ENCODE measurements at places on chromosomes 6 and 20.

GRCh38 chr20:44911264-44911921 is 1.5 kb downstream of the PABPC1L start:
- peak; percentile 19 for DNase-seq

DNA sequence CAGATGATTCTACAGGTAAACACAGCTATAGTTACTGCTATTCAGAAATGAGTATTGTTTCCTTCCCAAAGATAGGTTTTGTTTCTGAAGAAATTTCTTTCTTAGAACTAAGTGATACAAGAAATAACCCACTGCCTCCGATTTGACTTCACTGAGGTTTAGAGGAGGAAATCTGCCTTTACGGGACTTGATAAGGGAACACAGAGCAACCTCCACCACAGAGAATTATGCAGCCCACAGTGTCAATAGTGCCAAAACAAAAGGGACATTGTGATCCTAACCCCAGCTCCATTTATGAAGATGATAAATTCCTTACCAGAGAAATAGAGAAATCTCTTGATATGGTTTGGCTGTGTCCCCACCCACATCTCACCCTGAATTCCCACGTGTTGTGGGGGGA is 164.6 kb downstream of the ZNF217 start:
- no peak for DNase-seq

DNA sequence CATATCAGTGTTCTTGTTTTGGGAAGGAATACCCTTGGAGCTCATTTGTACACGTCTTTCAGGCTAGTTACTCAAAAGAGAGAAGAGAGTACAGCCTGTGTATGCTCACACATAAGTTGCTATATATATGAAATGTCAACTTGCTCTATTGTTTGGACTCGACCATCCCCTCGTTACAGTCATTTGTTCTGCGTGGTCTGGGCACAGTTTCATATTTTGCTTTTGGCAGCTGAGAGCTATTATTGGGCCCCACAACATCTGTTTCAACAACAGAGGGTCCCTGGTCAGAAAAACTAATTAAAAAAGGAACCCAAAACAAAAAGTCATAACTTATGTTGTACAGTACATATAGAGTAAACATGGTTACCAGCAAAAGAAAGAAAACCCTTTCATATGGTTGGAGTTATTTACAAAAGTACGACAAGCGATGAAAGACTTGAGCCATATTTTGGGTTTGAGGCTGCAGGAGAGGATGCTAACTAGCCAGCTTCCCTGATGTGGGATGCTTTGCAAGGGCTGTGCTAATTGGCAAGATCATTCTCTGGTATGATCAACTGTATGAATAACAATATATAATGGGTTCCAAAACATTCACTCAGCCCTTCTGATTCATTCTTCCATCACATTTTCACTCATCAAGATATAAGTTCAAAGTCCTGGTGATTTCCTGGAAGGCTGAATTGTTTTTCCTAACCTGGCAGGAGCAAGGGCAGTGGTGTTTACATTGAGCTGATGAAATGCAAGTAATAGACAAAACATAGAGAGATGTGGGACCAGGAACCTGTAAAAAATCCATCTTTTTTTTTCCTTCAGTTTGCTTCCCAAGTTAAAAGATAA is 137.9 kb downstream of the RPS12 start:
- DNase-seq = no peak

GRCh38 chr6:3355358-3356055 is 96.8 kb downstream of the PSMG4 start:
- DNase-seq = no peak

- no peak for DNase-seq
Observed at GRCh38 chr6:70668499-70668812, 773 bp downstream of the SMAP1 start.

DNA sequence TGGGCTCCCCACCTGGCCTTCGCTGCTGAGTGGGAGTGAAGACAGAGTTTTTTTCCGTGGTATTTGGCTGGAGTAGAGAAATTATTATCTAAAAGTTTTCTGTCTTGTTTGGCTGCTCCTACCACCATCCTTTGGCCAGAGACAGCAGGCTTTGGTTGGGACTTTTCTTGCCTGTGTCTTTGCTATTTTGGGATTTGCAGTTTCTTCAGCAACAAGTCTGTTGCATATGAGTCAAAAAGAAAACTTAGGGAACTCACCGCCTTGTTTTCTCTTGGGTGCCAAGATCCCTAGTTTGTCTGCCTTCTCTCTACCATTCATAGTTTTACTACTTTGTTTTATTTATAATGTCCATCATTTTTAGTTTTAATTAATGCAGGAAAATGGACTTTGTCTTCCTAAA is 683.8 kb downstream of the DOK5 start:
- DNase-seq = no peak

GRCh38 chr20:57658447-57658832 is 38.2 kb upstream of the ZBP1 start:
- no peak for DNase-seq

GRCh38 chr6:47476781-47477496 is 650 bp upstream of the CD2AP start:
- no peak for DNase-seq

- DNase-seq = no peak
Observed at GRCh38 chr6:27883136-27883535, 29.1 kb downstream of the OR2B2 start.

DNA sequence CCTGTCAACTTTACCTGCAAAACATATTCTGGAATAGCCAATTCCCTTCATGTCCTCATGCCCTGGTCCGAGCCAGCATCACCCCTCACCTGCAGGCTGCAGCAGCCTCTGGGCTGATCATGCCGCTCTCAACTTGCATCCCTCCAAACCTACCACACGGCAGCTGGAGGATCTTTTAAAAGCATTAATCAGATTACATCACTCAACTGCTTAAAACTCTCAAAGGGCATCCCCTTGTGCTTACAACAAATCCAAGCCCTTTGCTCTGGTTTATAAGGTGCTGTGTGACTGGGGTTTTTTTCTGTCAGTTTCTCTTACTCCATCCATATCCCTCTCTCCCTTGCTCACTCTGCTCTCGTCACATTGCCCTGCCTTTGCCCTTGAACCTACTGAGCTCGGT is 24.0 kb downstream of the CD40 start:
- no peak for DNase-seq

GRCh38 chr6:139839506-139840156 is 465.2 kb upstream of the CITED2 start:
- DNase-seq = no peak

DNA sequence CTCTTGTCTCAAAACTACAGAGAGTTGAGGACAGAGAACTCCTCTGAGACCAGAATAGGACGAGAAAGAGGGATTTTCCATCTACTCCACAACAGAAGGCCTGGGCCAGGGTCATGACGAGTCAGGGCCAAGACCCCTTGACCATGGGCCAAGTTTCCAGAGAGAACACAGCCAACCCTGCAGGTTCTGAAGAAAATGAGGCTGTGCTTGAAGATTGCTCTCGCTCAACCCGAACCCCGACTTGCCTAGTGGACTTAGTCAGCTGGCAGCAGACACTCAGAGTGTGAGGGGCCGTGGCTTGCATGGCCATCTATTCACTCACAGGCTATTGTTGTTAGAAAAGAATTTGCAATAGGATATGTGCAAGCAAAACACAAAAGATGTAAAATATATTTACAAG is 54.5 kb downstream of the TMEM242 start:
- DNase-seq = no peak

DNA sequence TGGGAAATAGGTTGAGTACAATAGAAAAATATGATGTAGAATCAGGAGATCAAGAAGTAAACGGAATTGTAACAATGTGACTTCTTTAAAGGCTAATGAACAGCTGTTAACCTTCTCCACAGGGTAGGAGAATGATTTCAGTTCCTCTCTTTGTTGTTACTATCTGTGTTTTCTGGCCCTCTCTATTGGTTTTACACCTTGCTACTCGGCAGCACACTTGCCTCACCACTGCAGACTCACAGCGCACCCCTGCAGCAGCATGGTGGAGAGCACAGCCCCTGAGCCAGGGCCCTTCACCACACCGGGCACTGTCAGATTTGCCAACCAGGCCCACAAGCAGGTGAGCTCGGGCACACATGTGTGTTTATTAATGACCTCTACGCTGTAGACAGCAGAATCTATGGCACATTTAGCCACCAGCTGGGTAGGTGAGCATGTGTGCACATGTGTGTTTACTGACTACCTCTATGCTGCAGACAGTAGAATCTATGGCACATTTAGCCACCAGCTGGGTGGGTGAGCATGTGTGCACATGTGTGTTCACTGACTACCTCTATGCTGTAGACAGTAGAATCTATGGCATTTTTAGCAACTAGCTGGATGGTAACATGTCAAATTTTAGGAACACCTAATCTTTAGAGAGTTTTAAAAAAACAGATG is 16.8 kb downstream of the SFT2D1 start:
- DNase-seq = no peak

DNA sequence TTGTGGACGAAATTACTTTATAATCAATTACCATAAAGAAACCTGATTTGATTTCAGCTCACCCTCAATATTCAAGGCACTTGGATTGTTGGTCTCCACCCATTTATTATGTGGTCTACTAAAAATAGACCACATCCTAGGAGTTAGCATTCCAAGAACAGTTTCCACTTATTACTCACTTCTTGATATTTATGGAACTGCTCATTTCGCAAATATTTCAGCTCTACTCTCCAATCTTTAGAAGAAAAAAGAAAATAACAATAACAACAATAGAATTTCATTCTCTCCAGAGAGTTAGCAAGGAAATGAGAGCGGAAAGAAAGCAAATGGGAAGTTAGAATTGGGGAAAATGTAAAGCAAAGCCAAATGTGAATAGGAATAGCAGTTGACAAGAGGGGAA is 26.2 kb upstream of the HDAC2 start:
- no peak for DNase-seq

DNA sequence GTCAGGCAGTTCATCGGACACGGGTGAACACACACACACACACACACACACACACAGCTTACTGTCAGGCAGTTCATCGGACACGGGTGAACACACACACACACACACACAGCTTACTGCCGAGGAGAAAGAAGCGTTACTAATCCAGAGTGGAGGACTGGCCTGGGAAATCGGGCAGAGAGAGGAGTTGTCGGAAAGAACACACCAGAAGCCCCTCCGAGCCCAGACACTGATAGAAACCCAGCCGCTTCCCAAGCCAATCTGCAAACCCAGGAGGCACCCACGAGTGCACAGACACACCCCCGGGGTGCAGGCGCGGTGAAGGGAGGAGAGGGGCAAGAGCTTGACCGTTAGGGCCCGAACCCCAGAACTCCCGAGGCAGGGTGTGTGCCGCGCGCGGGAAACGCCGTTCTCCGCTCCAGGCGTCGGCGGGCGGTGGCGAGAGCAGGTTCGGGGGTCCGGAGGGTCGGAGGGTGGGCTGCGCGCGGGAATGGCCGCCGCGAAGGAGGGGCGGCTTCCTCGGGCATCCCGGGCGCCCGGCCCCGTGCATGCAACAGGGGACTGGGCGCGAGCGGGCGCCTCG is 636 bp downstream of the ELOVL2 start:
- DNase-seq = no peak

DNA sequence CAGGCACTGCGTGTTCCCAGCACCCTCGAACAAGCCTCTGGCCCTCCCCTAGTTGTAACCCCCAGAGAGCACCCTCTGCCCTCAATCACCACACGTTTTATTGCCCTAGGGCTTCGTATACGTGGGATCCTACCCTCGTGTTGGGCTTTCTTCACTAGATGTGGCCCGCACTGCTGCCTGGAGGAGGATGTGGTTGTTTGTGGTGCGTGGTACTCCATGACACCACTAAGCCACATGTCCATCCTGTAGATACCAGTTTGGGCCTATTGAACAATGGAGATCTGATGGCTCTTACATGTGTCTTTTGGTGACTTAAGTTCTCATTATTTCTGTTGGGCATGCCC is 17.0 kb downstream of the SLC2A4RG start:
- DNase-seq = no peak

- no peak for DNase-seq
Observed at GRCh38 chr6:96016334-96017069, 728 bp downstream of the FUT9 start.

DNA sequence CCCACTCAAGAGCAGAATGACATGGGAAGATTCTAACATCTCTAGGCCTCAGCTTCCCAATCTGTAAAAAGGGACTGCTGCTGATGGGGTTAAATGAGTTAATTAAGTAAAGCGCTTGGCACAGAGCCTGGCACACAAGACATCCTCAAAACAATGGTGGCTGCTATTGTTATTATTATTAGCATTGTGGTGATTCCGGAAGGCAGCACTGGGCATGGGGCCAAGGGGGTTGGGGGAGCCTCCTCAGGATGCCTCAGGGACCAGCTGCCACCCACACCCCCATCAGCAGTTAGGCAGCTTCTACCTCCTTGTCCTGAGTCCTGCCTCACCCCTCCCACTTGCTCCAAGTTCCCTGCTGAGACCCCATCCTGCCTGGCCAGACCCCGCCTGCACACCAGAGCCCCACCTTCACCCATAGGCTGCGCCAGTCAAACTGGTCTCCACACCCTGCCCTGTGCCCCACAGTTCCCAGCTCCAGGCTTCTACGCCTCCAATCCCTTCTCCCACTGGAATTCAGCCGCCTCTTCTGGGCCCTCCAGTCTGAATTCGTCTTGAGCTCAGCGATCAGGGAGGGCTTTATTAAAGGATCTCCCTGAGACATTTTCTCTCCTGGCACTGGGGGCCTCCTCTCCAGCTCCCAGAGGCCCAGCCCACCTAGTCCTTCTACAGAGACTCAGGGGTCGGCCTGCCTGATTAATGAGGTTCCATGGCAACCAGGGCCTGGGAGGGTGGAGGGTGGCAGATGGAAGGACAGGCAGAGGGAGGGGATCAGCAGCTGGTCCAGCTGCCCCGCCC is 1.5 kb downstream of the E2F1 start:
- DNase-seq = no peak

- no peak for DNase-seq
Observed at GRCh38 chr6:3663081-3663480, 88.4 kb downstream of the PXDC1 start.

DNA sequence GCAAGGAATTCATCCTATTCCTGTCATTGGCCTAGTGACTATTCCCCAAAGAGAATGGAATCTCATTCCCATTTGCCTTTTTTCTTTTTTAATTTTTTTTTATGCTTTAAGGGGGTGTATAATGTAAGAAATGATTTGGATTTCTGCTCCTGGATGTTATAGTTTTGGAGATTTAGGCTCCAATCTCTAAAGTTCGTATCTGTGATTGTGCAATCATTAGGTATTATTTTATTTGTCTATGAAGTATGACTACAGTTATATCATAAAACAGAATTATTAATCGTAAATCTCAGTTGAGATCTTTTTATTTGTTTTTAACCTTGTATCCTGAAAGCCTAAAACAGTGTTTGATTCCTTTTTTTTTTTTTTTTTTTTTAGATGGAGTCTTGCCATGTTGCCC is 41.7 kb upstream of the EEF1A1 start:
- DNase-seq = no peak

GRCh38 chr6:7004581-7005297 is 103.0 kb upstream of the RREB1 start:
- no peak for DNase-seq
